ENCODE measurements at places on chromosomes 4 and X.

- no peak for DNase-seq
These were observed 172.5 kb upstream of the CPEB2 start for GRCh38 chr4:14829795-14830194.

- no peak for DNase-seq
These were observed 1075.0 kb upstream of the TENM3 start for GRCh38 chr4:181168011-181168805.

DNA sequence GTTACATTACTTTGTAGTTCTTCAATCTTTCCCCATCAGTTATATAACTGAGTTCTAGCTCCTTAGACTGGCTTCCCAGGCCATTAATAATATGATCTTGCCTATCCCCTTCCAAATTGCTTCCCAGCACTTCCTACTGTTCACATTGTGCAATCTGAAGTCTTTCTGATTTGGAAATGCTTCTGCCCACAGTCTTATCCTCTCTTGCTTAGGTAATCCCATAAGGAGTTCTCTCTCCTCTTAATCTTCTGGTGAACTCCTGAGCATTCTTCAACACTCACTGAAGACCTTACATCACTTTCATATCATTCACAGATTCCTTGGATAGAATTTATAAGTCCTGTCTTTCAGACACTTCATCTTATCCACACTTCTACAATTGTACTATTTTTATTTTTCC is 132.7 kb upstream of the TTC29 start:
- no peak for DNase-seq

DNA sequence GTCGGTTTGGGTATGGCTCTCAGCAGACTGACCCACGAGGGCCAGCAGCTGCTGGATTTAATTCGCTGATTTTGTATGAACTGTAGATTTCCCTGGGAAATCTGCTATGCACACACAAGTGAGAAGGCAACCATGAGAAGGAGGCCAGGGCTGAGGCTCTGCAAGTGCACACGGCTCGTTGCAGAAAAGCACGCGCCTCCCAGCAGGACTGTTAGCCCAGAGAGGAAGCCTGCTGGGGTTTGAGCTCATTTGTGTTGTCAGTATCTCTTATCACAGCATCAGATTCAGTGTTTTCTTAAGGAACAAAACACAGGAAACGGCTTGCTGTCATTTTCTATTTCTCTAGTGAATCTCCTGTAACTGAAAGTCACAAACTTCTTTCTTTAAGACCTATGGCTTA is 296.2 kb upstream of the FAT1 start:
- no peak for DNase-seq

DNA sequence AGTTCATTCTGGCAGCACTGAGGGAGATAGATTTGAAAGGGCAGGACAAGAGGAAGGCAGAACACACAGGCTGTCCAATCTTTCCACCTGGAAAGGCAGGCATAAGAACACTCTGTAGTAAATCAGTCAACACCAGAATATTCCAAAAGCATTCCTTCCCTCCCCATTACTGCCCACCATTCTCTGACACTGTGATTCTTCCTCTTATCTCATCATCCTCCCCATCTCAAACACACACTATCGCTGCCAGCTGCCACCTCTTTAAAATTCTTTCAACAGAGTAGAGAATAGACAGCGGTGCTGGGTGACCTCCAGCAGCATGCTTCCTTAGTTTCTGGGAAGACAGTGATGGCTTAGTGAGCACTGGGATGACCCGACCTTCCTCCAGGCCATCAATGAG is 53.7 kb upstream of the MYOZ2 start:
- DNase-seq = no peak

GRCh38 chr4:1368421-1369090 is 21.5 kb downstream of the UVSSA start:
- DNase-seq = no peak

GRCh38 chr4:138252551-138252950 is 10.4 kb upstream of the SLC7A11 start:
- no peak for DNase-seq

DNA sequence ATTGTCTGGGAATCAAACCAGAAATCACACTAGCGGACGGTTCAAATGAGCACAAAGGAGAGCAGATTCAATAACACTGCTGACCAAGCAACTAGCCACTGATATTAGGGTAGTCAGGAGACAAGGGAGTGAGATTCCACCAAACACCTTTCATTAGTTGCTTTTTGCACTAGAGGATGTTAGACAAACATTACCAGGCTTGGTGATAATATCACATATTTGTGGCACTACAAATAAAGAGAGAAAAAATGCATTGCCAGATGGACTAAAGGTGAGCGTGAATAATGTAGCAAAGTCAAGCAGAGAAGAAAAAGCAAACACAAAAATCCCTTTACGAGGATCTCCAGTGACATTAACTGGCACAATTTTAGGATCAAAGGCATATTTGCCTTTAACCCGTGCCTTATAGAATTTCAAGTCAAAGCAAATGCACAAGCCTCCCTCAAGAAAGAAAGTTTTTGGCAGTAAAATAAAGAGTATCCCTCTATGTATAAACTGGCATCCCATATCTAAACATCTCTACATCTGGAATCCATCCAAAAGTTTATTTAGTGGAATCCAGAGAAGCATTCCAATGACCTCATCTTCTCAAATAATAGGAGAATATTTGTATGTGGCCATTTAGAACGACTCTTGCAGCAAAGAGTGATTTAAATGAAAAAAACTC is 290.9 kb downstream of the KCTD8 start:
- DNase-seq = peak; percentile 71

GRCh38 chr4:85149676-85150075 is 183.2 kb upstream of the WDFY3 start:
- no peak for DNase-seq

DNA sequence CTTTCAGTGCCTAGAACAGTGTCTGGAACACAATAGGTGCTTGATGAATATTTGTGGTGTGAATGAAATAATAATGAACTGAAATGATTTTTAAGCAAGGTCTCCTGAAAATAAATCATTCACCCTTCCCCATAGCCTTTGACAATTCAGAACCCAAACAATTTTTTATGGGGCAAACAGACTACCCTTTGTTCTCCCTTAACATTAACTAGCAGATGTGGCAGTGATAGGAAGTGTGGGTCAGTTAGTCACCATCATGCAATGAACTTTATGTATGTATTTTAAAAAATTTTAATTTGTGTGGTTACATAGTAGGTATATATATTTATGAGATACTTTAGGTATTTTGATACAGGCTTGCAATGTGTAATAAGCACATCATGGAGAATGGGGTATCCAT is 27.2 kb upstream of the CD40LG start:
- no peak for DNase-seq

- DNase-seq = no peak
These were observed 67.5 kb downstream of the CAMK2D start for GRCh38 chr4:113694008-113694407.

DNA sequence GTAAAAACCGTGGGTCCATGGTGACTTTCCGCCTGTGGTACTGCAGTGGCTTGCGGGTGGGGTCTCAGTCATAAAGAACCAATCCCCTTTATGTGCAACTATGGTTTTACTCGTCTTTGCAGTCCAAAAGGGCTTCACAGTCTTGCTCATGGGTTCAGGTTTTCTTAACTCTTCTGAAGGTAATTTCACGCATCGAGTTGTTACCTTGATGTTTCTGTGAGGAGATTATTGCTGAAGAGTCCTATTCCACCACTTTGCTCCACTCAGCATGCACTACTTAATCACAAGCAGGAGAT is 41.5 kb downstream of the F8 start:
- no peak for DNase-seq

GRCh38 chr4:154491341-154492271 is at the start of gene DCHS2:
DCHS2 (minus strand) TSS chr4:154491799; CDS start chr4:154491355, 444 bp downstream.
- DNase-seq = no peak

- DNase-seq = no peak
These were observed 68.7 kb upstream of the ENPP6 start for GRCh38 chr4:184286358-184286757.

DNA sequence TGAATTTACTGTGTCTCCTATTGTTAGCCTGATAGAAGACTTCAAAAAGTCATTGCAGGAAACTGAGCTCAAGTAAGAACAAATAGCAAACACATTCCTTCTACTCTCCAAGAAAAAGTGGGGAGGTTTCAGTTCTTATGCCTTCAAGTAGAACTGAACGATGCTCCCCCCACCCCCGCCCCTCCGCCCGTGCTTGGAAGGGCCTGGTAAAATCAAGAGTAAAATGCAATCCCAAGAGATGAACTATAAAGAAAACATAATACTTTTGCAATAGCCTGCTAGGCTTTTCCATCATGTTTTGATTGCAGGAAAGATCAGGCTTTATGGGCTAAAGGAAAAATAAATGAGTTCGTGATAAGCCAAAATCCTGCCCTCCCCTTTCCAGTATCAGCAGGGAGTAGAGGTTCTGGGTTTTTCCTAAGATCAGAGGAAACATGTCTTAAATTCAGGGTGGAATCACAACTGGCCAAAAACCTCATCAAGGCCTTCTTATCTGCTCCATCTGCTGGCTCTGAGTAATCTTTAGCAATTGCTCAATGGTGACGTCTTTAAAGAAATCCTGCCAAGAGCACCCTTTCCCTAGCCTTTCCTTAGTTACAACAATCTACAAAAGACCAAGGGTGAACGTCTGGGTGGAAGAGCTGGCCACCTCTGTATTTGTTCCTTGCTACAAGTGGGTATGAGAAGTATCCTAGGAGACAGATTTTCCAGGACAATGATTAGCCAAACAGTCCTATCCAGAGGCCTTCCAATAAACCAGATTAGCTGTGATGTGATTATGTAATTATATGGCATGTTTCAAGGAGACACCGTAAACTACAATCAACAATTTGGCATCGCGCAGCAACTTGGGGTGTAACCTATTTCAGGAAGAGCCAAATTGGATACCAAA is 66.3 kb upstream of the FAM9C start:
- DNase-seq = peak; percentile 89

DNA sequence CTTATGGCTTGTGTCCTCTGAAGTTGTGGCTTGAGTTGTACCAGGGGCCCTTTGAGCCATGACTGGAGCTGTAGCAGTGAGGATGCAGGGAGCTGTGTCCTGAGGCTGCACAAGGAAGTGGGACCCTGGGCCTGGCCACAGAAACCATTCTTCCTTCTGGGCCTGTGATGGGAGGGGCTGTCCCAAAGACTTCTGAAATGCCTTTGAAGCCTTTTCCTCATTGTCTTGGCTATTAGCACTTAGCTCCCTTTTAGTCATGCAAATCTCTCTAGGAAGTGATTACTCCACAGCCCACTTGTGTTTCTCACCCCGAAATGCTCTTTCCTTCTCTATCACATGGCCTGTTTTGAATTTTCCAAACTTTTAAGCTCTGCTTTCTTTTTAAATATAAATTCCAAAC is 92.4 kb downstream of the FHDC1 start:
- DNase-seq = no peak

GRCh38 chrX:68440442-68440841 is 7.1 kb upstream of the OPHN1 start:
- no peak for DNase-seq

DNA sequence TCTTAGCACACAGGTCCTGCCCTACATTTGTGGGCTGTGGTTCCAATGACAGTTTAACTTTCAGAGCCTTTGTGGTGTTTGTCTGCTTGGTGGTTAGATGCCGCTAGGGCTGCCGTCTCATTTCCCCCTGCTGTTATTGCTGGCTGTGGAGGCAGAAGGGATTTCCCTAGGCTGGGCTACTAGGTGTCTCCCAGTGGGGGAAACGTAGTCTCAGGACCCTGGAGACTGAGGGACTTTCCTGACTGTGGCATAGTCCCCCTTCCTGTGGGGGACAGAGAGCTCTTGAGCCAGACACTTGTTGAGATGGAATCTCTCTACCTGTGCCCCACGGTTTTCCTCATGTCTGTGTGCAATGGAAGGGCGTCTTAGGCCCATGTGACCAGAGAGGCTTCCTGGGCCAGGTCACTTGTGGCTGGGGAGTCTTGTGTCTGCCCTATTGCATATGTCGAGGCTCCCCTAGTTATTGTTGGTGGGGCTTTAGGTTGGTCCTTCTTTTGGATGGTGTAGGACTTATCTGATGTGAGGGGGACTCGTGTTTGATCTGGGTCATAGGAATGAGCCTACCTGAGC is 68.2 kb downstream of the ARHGAP10 start:
- no peak for DNase-seq

DNA sequence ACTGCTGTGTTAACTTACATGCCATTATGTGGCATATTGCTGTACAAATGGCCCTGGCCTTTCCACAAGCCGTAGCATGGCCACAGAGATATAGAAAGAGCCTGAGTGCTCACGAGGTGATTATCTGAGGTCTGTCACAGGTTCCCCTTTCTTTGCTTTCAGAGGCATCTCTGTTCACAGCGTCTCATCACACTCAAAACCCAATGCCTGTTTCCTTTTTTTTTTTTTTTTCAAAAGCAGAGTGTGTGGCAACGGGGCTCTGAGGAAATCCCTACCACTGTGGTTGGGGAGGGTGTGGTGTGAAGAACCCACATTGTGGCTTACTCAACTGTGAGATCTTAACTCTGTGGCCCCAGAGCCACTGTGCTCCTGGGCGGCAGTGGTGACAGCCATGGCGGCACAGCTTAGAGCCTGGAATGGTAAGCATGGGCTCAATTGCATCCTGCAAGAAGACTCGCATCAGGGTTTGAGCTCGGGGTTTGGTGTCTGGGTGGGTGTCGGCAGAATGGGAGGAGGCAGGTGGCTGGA is 30.8 kb downstream of the RTL5 start:
- DNase-seq = no peak

DNA sequence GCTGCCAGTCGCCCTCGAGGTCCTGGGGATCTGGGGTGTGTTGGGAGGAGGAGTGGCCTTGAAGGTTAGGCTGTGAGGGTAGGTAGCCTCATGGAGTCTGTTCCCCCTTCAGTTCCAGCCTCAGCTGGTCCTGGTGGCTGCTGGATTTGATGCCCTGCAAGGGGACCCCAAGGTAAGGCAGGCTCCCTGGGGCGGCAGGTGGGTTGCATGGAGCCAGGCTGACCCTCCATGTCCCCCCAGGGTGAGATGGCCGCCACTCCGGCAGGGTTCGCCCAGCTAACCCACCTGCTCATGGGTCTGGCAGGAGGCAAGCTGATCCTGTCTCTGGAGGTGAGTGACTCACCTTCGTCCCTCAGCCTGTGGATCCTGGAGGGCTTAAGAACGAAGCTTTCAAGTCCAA is 11.6 kb upstream of the ERAS start:
- no peak for DNase-seq

DNA sequence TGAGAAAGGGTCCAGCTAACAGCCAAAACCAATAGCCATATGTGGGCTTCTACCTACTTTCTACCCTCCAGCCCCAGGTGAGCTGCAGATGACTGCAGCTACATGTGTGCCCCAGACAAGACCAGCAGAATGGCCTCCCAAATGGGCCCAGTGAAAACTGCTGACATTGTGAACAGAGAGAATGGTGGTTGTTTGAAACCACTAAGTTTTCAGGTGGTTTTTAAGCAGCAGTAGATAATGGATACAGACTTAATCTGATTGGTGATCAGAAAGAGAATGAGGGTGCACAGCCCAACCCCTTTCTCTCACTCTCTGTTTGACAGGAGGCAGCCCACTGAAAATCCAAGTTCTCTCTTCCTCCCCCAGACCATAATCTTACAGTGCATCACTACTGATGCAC is 42.5 kb upstream of the BBS12 start:
- no peak for DNase-seq

DNA sequence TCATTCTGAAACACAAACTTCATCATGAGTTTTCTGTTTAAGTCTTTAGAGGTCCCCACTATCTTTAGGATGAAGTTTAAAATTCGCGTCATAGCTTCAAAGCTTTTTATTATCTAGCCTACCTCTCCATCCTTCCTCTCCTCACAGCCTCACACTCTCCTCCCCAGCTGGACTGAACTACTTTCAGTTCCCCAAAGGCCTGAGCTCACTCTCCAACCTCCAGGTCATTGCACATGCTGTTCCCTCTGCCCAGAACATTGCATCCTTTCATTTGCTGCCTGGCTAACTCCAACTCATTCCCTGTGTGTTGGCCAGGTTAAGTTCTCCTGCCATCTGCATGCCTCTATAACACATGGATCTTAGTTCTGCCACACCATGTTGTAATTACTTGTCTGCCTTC is 2.9 kb upstream of the OTUD5 start:
- DNase-seq = no peak

All from endothelial cell of umbilical vein (primary cell).